ENCODE measurements at places on chromosomes 13 and 19.

DNA sequence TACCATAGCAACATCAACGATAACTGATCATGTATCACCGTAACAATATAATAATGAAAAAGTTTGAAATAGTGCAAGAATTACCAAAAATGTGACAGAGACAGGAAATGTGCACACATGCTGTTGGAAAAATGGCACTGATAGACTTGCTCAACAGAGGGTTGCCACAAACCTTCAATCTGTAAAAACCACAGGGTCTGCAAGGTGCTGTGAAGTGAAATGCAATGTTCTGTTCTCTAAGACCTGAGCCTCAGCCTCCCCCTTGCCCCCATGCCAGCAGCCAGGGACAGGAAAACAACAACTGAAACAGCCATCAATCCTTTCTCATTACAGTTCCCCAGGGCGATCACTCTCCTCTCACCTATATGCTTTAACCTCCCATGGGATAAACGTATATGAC is 88.4 kb downstream of the USP12 start:
- no peak for DNase-seq

DNA sequence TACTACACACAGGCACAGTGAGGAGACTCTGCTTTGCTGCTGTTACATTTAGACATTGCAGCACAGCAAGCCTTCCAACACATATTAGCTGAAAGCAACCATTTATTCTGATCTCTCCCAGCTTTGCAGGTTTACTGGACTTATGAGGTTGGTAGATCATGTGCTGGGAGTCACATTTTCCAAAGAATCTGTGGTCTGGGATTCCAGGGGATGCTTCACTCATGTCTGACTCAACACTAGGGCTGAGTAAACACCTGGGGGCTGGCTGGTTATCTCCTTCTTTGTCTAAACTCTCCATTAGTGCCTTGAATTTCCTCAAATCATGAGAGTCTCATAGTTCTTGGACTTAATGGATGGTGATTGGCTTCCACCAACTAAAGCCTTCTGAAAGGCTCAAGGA is 5.4 kb upstream of the LGALS13 start:
- DNase-seq = no peak

GRCh38 chr13:38045278-38046048 is 175.9 kb upstream of the TRPC4 start:
- no peak for DNase-seq

DNA sequence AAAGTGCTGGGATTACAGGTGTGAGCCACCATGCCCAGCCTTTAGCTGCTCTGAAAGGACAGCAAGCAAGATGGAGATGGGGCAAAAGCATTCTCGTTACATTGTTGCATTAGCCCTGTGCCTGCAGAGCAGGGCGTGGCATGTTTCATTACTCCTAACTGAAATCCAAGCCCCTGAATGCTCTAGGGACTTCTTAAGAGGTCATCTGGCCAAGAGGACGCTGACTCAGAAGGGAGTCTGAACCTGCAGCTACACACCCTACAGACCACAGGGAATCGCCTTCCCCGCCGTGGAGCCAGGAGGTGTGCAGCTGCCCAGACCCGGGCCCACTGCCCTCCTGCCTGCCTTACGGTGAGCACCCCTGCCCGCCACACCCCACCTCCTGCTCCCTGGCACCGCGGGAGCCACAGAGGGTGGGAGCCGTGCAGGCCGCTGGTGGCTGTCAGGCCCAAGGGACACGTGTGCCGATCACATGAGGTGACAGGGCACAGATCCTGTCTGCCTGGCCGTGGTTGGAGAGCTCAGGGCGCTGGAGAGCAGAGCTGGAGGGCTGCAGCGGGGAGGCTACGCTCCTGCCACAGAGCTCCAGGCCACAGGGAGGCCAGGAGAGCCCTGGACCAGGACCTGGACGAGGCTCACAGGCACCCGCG is 27.2 kb downstream of the ADPRHL1 start:
- DNase-seq = no peak

DNA sequence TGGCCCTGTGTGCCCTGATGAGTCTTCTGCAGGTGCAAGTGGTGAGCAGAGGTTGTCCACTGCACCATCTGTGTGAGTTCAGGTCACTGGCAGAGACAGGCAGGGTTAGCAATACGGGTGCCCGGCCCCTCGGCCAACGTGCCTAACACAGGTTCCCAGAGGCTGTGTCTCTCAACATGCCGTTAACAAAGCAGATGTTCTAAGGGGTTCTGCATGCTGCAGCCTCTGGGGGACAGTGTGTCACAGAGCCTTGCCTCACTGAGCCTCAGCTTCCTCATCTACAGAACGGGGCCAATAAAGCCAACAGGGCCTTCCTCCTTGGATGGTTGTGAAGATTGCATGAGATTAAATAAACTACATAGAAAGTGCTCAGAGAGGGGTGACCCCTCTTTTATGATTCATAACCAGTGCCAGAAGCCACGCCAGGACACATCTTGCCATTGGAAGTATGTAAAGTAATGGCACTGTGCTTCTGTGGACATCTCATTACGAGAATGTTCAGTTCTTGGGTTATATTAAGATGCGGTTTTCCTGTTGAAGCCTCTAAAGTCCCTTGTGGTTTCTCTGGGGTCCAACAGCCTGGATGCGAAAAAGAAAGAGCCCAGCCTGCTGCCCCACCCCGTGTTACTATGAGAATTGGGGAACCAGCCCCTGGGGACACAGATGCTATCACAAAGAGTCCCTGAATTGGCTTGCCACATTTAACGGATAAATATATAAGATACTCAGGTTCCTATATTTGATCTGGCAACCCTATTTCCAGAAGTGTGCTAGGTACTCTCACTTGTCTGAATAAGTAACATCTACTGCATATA is 11.2 kb upstream of the ARHGEF18 start:
- no peak for DNase-seq

GRCh38 chr13:112602189-112602588 is 14.2 kb upstream of the TUBGCP3 start:
- DNase-seq = no peak

DNA sequence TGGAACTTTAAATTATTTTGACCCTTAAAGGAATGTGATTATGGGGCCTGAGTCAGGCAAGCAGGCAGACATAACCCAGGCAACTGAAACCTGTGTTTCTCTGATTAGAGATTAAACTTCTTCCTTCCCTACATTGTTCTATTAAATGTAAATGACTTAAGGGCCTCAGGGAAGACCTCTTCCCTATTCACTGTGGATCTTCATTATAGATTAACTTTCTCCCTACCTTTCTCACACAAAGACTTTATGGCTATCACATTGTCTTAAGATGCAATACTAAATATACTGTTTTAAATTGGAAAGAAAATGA is 8.8 kb upstream of the METTL21C start:
- no peak for DNase-seq

All from thoracic aorta (tissue), 2 donors.